ENCODE measurements at places on chromosomes 2 and 18.

GRCh38 chr2:158687315-158687714, 107.8 kb upstream of the DAPL1 start:
- no peak for DNase-seq

DNA sequence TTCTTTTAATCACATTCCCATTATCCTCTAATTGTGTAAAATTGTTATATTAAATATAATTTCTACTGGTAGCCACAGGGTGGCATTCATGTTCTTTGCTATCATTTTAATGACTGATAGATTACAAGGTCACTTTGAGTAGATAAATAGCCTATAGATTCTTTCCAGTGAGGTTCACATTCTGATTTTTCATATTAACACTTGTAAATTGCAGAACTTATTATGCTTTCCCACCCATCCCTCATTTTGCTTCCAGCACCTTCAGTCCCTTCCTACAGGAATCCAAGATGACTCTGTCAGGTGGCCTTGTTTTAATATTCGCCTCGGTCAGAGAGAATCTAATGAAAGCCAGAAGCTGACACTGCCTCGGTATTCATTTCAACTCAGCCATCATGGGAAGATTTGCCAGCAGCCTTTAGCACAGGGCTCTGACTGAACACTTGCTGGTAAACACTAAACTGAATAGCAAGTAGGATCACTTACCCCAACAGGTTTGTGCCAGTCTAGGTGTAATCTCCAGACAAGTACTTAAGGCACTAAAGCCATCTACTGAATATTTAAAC, 101.2 kb upstream of the FSHR start:
- no peak for DNase-seq

- DNase-seq: no peak
Observed at GRCh38 chr2:127659408-127660290, 13.7 kb downstream of the GPR17 start.

DNA sequence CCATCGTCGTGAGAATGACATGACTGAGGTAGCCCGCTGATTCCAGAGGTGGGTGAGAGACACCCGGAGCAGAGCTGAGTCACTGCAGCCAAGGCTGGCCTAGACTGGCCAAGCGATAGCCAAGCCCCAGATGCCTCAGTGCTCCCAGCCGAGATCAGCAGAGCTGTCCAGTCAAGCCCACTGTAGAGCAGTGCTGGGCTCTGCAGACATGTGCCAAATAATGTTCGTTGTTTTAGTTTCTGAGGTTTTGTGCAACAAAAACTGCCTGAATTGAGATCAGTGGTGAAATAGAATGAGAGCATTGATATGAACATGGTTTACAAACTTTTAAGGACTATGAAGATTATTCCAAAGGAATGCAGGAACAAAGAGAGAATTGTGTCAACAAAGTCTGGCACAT, 42.1 kb downstream of the INSIG2 start:
- DNase-seq: no peak

GRCh38 chr2:238265605-238266004, 22.8 kb downstream of the PER2 start:
- DNase-seq: no peak

- DNase-seq: no peak
Observed at GRCh38 chr18:46184727-46185126, 80.5 kb downstream of the HAUS1 start.

DNA sequence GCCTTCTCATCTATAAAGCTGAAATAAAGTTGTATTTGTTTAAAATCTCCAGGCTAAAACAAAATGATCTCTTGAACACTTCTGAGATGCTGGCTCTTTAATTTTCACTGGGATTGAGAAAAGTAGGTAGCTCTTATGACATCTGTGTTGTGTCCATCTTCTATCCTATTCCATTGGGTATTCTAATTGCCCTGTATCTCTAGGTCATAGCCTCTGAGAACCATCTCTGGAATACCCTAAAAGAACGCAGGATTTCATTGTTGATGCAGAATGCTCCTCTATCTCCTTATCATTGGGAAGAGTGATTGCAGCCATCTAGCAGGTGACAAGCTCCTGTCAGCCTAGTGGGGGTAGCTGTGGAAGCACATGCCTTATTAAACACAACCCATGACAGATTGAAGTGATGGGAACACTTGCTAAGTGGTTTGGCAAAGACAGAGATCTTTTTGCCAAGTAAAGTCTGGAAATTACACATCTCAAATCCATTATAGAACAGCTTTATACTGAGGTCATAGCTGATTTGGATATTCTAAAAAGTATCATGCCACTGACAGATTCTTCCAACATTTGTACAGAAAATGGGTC, 178.2 kb downstream of the TDRD15 start:
- DNase-seq: no peak

GRCh38 chr2:168340931-168341330, 93.5 kb upstream of the STK39 start:
- no peak for DNase-seq

DNA sequence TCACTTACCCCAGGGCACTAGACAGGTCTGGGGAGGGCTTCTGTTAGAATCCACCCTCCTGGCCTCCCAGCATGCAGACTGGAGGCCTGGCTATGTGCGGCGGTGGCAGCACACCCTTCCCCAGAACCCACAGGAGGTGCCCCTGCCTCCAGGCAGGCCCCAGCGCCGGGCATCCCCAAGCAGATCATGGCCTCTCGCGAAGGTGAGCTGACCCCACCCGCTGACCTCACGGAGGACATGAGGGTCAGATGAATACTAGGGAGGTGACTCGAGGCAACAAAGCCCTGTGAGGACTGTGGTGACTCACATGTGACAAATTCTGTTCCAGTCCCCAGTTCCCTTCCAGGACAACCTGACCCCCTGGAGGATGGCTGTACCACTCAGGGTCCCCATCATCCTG, 1.9 kb downstream of the MAB21L4 start:
- no peak for DNase-seq

GRCh38 chr2:177427316-177427715, 34.7 kb downstream of the AGPS start:
- DNase-seq: no peak

DNA sequence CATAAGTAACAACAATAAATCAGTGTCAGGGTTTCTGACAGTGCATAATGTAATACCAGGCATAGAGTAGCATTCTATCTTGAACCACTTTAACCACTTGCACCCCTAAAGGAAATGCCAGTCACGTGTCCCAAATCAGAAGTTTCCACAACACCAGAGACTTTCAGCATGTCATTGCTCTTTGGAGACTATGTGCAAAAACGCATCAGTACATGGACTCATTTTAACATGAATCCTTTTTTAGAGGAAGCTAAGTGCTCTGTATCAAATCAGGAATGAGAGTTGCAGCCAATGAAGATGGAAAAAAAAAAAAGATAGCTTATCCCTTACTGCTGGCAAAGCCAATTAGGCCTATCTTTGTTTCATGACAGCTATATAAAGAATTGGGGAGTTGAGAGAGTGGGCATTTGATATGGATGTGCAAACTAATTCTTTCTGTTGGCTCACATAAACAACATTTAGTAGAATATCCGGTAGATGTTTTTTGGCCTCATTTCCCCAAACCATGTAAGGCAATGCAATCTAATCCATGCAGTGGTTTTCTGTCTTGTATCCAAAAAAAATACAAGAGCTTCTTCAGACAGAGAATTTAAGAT, 353.1 kb downstream of the IRS1 start:
- no peak for DNase-seq

GRCh38 chr2:53751728-53752127, 15.9 kb upstream of the CHAC2 start:
- no peak for DNase-seq

- DNase-seq: peak; percentile 99
Observed at GRCh38 chr2:227817850-227818674, 4.4 kb downstream of the CCL20 start.

DNA sequence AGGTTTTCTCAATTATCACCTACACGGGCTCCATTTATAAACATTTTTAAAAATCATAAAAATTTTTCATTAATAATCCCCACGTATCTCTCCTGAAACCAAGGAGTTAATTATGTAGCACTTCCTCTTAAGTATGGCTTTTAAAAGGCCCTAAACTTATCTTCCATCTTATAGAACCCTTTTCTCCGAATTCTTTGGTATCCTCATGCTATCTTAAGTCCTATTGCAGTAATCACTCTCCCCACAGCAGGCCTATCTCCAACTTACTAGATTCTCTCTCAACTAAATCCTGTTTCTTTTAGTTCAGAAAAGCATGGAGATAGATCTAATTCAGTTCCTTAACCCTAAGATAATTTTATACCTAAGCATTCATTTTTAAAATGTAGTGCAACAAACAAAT, 26.2 kb downstream of the RPRD1A start:
- DNase-seq: no peak

DNA sequence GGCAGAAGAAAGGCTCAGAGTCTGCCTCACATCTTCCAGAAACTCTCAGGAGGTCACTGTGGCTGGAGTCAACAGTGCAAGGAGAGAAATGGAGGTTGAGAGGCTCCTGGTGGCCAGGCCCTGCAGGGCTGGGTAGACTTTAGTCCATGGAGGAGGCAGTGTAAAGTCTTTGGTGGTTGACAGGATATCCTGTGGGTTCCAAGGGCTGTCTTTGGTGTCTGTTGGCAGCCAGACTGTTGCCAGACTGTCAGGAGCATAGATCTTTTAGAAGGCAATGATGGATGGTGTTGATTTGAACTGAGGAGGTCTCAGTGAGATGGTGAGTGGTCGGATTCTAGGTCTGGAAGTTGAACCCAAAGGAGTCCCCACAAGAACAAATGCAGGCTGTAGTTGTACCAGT, 45.0 kb upstream of the SKOR2 start:
- DNase-seq: no peak

DNA sequence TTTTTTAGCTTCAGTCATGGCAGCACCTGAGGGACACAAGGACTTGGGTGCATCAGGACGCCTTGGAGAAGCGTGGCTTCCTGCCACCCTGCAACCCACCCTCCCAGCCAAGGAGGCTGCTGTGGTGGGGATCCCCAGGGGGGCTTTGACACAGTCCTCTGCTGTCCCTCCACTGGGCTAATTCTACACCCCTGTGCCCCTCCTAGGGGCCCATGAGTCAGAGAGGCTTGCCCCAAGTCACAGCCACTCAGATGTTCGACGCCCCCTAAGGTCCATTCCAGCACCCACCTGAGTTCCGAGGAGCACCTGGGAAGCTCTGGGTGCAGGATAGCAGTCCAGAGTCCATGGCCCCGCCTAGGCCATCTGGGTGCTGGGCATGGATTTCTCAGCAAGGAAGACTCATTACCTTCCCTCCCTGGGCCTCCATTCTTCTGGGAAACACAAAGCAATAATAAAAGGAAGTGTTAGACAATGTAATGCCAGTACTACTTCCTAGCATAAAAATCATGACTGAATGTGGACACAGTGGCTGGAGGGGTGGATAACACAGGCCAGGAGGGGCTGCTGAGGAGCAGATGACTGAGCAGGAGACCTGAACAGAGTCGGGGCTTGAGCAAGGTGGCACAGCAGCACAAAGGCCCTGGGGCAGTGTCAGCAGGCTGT, 3.7 kb downstream of the ALPG start:
- no peak for DNase-seq

GRCh38 chr2:5285061-5285460, 407.1 kb upstream of the SOX11 start:
- DNase-seq: no peak

DNA sequence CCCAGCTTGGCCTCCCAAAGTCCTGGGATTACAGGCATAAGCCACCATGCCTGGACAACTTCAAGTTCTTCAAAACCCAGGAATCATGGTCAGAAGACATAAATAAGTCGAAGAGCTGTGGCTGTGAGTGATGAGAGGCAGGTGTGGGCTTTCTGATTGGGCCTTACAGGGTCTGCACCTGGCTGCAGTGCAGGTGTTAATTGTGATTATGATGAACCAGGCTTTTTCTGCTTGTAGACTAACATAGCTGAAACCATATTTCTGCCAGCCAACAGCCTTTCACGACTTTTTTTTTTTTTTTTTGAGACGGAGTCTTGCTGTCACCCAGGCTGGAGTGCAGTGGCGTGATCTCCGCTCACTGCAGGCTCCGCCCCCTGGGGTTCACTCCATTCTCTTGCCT, 14.9 kb upstream of the DTNB start:
- DNase-seq: no peak

DNA sequence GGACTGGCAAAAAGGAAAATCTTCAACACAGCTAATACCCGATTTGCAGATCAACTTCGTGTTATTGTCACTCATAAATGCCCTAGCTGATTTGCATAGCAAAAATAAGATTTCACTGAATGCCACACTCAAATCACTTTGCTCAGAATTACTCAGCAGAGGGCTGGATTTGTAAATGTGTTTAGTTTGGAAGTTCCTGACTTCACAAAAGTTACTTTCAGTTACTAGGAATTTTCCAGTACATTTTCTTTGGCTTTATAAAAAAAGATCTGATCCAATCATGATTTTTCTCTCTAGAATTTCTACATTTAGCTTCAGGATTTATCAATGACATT, 433.3 kb upstream of the ID2 start:
- no peak for DNase-seq

DNA sequence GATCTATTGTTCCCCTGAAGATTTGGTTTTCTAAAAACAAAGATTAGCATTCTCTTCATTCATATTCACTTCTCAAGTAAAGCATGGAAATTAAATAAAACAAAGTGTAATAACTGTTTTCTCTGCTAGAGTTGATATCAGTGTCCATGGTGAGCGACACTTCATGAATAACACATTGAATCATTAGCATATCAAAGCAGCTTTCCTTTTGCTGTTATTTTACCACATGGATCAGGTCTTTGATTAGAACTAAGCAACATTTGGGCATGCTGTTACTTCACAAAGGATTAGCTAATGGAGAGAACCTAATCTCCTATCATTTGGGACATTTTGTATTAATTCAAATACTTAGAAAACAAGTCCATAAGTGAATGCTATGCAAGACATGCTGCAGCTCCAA, 368.8 kb upstream of the CDH19 start:
- DNase-seq: no peak

- DNase-seq: no peak
Observed at GRCh38 chr2:39385172-39385571, 51.9 kb downstream of the MAP4K3 start.

DNA sequence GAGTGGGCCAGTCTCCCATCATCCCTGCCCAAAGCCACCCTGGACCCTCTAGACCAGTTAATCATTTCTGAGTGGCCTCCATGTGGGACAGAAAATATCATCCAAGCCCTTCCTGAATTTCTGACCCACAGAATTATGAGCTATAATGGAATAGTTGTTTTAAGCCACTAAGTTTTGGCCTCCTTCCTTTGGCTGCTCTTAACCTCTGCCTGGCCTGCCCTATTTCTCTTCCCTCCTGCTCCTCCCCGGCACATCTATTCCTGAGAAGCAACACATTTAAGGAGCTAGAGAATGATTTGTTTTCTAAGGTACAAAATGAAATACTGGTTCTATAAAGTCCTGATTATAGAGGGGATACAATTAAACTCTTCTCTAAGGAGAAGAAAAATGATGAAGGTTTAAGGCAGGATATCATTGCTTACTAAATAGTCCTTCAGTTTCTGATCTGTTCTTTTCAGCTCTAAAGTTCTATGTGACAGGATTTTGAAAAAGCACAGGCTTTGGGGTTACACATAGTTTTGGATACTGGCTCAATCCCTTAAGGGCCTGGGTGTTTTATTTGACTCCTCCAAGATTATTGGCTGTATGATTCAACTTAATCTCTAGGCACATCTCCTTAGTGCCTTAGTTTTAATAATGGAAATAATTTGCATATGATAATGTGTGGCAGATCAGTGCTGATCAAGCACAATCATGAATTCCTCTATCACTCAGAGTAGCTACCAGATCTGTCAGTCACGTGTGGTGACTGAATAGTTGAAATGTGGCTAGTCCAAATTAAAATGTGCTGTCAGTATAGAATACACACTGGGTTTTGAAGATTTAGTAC, 240.3 kb downstream of the VAPA start:
- no peak for DNase-seq
